Stimulated activated CD4-positive, alpha-beta T cell treated with anti-CD3 and anti-CD28 coated beads, Interleukin-15, amount 100 ng/mL, for 1 hour (primary cell): ENCODE measurements at places on chromosomes 13 and 19.

DNA sequence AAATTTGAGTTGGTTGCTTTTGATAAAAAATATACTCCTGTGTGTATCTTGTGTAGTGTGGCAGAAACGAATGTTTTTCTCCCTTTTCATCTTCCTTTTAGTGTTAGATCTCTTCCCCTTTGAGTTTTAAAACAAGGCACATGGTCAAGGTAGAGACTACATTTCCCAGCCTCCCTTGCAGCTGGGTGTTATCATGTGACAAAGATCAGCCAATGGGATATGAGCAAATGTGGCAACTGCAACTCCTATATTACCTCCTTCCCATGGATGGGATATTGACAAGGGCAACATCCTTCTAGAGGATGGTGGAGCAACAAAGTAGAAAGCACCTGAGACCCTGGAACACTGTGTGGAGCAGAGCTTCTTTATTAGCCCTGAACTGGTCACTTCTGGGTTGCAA lies 42.4 kb downstream of the ADGRE3 start:
- DNase-seq, result no peak

DNA sequence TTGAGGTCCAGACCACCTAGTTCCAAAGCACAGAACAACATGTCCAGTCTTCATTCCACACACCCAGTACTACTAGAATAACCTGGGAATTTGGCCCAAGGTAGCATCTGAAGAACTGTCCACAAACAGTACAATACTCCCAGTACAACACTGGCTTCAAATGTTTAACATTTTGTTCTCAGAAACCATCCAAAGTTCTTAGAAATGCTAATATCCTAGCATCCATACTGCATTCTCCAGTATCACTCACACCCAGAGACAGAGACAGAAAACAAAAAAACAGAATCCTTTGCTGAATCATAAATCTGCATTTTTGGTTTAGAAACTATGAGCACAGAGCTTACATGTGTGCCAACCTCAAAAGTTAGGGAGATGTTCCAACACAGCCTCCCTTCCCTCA lies 490.8 kb downstream of the FOXO1 start:
- no peak for DNase-seq

- no peak for DNase-seq
These were observed 640 bp downstream of the ZSCAN5A start for GRCh38 chr19:56314018-56314380.

GRCh38 chr19:31448221-31448657 lies 99.0 kb upstream of the TSHZ3 start:
- no peak for DNase-seq

- DNase-seq, result no peak
These were observed 58.0 kb upstream of the F7 start for GRCh38 chr13:113047587-113047986.

- no peak for DNase-seq
These were observed at the start of gene AMER2 for GRCh38 chr13:25171517-25172302. Gene AMER2 (minus strand): TSS chr13:25172288. CDS start chr13:25171619, 669 bp downstream.

DNA sequence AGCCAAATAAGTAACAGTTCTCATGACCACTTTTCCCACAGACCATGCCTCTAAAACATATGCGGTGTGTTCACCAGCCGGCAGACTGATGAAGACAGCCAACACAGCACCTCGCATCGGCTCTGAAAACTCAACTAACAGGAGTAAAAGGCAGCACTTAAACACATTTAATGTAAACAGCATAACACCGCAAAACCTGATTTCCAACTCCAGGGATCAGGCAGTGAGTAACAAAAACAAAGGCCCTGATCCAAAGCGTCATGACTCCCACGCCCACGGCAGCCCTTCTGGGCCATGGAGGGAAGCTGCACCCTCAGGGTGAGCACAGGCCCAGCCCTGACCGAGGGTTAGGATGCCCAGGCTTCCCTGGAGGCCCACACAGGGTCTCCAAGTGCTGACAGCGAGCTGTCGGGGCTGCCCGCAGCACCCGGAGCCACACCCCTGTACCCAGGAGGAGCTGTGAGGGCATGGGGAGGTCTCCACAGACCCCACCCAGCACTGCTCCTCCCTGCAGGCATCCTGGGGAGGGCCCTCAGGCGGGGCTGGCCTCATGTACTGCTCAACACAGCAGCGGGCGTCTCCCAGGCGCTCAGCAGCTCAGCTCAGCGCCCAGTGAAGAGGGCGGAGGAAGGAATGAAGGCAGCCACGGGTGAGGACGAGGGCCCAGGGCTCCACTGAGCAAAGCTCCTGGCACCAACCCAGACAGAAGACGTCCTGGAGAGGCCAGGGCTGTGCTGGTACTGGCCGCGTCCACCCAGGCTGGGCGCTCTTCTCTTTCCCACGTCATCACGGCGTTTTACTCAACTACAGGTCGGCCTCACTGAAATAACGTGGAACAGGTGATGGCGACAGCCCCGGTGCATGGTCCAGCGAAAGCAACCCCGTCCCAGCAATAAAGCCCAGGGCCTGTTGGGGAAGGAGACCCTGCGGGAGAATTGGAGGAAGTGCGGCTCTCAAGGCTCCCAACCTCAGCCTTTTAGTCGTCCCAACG lies 53.7 kb downstream of the RASA3 start:
- DNase-seq, result no peak

- no peak for DNase-seq
These were observed 99.0 kb downstream of the GPC6 start for GRCh38 chr13:93325303-93326233.

GRCh38 chr19:33811736-33812387 lies 15.2 kb downstream of the KCTD15 start:
- DNase-seq, result no peak

- no peak for DNase-seq
These were observed 843 bp downstream of the MEX3D start for GRCh38 chr19:1567116-1567847.

- DNase-seq, result no peak
These were observed 63.5 kb upstream of the SPATA13 start for GRCh38 chr13:24097064-24097463.

DNA sequence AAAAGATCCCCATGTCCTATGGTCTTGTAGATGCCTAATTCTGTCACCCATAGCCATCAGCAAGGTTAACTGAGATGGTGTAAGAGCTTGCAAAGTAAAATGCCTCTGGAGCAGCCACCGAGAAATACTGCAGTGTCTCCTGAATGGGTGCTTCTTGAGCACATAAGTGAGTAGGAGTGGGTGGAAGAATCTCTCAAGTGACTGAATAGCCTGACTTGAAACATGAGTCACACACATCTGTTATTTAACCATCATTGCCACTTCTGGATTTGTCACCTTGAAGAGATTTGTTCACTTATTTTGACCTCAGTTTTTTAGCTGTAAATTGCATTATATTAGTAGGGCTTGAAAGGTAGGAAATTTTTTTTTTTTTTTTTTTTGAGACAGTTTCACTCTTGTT lies 2.3 kb downstream of the ZNF714 start:
- no peak for DNase-seq
